HepG2 (cell line): ENCODE measurements at places on chromosomes 11 and 22. TPM values are rescaled to one million over a fixed set of nuclear protein-coding genes. Genes with fewer than 3 reads are reported as not detected.

DNA sequence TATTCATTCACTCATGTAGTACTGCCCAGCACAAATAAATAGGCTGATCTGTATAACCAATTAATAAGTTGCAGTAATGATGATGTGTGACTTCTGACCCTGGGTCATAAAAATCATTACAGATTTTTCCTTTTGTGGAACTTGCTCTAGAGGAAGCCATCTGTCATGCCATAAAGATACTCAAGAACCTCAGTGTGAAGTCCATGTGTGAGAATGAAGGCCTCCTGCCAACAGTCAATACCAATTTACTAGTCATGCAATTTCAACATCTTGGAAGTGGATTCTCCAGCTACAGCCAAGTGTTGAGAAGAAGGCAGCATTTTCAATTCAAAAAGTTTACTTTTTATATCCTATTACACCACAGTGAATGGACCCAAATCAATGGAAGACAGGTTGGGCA is 435.6 kb upstream of the LRRC4C start:
- DNase-seq = no peak
- no peaks in the 10 kb centered on the region for H3K27me3 ChIP-seq
- no peaks in the 10 kb centered on the region for H3K4me1 ChIP-seq

GRCh38 chr22:20641198-20641892 is 132.6 kb upstream of the SERPIND1 start:
- no peak overlapping the region for H3K27ac ChIP-seq
- H3K36me3 ChIP-seq = no peaks in the 10 kb centered on the region
- peaks cover 3% of the 10 kb centered on the region; the same call in 1 of the 2 replicates for H3K27me3 ChIP-seq
- DNase-seq = no peak
- no peaks in the 10 kb centered on the region for H3K4me1 ChIP-seq

GRCh38 chr11:18836417-18836816 is 44.8 kb upstream of the PTPN5 start:
- no peak for DNase-seq
- H3K36me3 ChIP-seq = no peaks in the 10 kb centered on the region
- no peak overlapping the region for H3K27ac ChIP-seq
- H3K27me3 ChIP-seq = peaks cover 4% of the 10 kb centered on the region; the same call in 1 of the 3 replicates
- H3K4me1 ChIP-seq = no peaks in the 10 kb centered on the region
- no peak overlapping the region for H3K4me3 ChIP-seq

DNA sequence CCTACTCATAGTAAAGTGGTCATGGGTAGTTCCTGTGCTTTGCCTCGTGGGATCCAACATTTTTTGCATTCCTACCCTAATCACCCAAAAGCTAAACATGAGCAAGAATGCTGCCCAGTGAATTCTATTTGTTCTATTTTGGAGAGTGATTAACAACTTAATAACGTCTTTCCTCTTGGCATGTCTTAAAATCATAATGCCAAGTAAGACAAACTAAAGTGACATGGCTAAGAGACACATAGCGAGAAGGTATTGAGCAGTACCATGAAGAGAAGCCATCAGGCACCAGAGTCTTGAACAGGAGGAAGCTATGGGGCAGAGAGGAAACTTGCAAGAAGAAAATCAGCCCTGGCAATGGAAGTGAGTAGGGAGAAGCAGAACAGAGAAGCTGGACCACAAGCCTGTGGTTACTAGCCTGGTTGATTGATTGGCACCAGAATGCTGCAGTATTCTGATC is 32.0 kb downstream of the EXPH5 start:
- H3K36me3 ChIP-seq = no peaks in the 10 kb centered on the region
- no peak overlapping the region for H3K4me3 ChIP-seq
- H3K27ac ChIP-seq = no peak overlapping the region
- H3K27me3 ChIP-seq = no peaks in the 10 kb centered on the region
- no peaks in the 10 kb centered on the region for H3K4me1 ChIP-seq

GRCh38 chr11:77374611-77375031 is 73.1 kb upstream of the GDPD4 start:
- no peak overlapping the region for H3K4me3 ChIP-seq
- H3K27ac ChIP-seq = no peak overlapping the region
- H3K36me3 ChIP-seq = no peaks in the 10 kb centered on the region
- no peaks in the 10 kb centered on the region for H3K4me1 ChIP-seq
- no peak for DNase-seq

The KIRREL3 gene
- not detected in 2 replicates for total RNA-seq

The TCN1 gene
- not detected in 2 replicates for total RNA-seq
